ENCODE measurements at places on chromosomes 6 and 20. TPM values are rescaled to one million over a fixed set of nuclear protein-coding genes. Genes with fewer than 3 reads are reported as not detected.

- peaks cover 5% of the 10 kb centered on the region for H3K27me3 ChIP-seq
- no peak overlapping the region for H3K4me3 ChIP-seq
- ATAC-seq, result no peak
- no peak overlapping the region for H3K27ac ChIP-seq
Measured at GRCh38 chr6:40408786-40409542, 178.2 kb downstream of the LRFN2 start.

DNA sequence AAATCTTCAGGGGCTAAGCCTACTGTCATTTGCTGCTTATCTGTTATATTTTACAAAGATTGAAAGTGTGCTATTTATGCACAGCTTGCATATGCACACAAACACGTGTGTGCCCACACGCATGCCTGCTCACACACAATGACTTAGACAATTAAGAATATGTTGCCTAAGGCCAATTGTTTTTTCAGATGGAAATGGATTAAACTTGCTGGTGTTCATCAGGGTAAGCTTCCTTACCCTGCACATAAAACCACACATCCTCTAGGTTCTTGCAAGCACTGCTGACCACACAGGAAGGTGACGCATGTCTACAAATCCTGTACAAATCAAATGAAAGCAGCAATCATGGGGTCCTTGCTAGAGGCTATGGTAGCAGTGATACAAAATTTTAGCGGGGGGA, 58.4 kb downstream of the GJA10 start:
- peak; percentile 69 for ATAC-seq
- peak overlapping the region; percentile 60 for H3K4me3 ChIP-seq
- peaks cover 80% of the 10 kb centered on the region for H3K36me3 ChIP-seq
- peak overlapping the region; percentile 82 for H3K27ac ChIP-seq
- H3K4me1 ChIP-seq, result peaks cover 54% of the 10 kb centered on the region

The OLIG3 gene
- total RNA-seq, result 3.5 TPM

The E2F3 gene
- 13.6 TPM for total RNA-seq

- no peak overlapping the region for H3K4me3 ChIP-seq
- H3K4me1 ChIP-seq, result no peaks in the 10 kb centered on the region
- no peak for ATAC-seq
- H3K27ac ChIP-seq, result no peak overlapping the region
- H3K27me3 ChIP-seq, result no peaks in the 10 kb centered on the region
- H3K36me3 ChIP-seq, result peaks cover 1% of the 10 kb centered on the region
Measured at GRCh38 chr6:1971612-1972011, 273.8 kb downstream of the GMDS start.

The PRSS16 gene
- 1.8 TPM for total RNA-seq

The SPATA2 gene
- 10.3 TPM for total RNA-seq

DNA sequence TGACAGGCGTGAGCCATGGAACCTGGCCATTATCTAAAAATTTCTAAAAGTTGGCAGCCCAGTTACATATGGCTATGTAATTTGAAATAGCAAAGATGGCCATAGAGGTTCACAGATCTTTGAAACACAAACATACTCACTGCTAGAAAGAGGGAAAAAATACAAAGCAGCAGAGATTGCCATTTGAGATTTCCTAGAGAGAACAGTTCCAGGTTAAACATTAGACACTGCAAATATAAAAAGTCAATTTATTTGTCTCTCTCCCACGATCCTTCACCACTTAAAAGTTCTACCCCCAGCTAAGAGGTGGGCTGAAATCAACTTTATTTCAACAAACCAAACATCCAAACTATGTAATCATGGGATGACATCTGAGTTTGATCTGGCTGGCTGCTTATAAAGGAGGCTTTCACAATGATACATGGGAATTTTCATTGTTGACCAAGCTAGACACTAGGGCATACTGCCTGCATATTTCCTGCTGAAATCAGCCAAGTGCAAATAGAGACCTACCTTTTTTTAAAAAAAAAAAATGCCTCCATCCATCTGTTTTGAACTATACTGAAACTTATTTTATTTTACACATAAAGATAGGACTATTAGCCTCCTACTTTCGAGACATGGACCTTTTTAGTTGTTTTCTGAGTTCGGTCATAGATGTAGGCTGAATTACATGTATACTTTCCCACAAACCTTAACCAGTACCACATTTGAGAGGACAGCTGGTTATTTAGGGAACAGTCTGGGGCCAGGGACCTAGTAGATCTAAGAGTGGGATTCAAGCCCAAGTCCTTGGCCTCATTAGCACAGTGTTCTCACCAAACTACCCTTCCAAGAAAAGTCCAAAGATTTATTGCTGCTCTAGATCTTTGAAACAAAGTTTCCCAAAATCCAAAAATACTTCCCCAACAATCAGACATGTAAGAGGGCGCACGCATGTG, 16.6 kb downstream of the DCDC2 start:
- H3K4me3 ChIP-seq, result no peak overlapping the region
- ATAC-seq, result no peak
- H3K36me3 ChIP-seq, result no peaks in the 10 kb centered on the region
- no peaks in the 10 kb centered on the region for H3K4me1 ChIP-seq

DNA sequence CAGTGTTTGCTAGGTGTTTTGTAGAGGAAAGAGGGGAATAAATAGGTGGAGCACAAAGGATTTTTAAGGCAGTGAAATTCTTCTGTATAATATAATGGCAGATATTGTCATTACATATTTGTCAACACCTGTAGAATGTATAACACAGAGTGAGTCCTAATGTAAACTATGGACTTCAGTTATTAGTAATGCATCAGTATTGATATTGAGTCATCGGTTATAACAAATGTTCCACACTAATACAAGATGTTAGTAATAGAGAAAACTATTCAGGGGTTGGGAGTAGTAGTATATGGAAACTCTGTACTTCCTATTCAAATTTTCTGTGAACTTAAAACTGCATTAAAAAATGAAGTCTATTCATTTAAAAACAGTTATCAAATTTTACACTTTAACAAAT, 299.2 kb downstream of the UBE3D start:
- H3K4me1 ChIP-seq, result no peaks in the 10 kb centered on the region
- H3K27ac ChIP-seq, result no peak overlapping the region
- ATAC-seq, result no peak
- H3K36me3 ChIP-seq, result no peaks in the 10 kb centered on the region
- no peak overlapping the region for H3K4me3 ChIP-seq

GRCh38 chr20:45840700-45841198, 7.2 kb downstream of the SNX21 start:
- H3K27ac ChIP-seq, result no peak overlapping the region
- H3K4me1 ChIP-seq, result no peaks in the 10 kb centered on the region
- no peak overlapping the region for H3K4me3 ChIP-seq
- H3K27me3 ChIP-seq, result no peaks in the 10 kb centered on the region

DNA sequence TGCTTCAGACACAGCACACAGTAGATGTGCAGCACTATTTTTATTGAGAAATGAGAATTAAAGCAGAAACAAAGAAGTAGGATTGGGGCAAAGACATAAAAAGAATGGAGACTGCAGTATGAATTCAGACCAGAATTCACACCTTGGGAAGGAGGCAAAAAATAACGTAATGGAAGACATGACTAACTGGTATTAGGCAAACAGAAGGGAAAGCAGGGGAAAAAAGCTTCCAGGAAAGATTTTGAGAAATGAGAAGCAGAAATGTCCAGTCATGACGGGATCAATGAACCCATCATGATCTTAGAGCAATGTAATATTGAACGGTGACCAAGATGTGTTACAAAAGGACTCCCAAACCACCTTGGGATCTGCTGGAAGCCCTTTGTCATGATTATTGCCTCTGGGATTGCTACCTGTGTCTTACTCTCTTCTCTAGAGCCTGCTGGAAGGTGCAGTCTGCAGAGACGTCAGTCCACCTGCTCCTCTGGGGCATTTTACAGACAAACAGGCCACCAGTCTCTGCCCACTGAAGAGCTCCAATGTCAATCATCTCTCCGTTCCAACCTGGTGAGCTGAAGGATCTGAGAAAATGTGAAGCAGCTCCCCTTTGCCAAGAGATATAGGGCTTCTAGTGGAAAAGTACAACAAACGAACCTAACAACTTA, 8.7 kb downstream of the NUDT3 start:
- H3K27ac ChIP-seq, result no peak overlapping the region
- no peak for ATAC-seq
- peaks cover 18% of the 10 kb centered on the region for H3K4me1 ChIP-seq
- H3K4me3 ChIP-seq, result no peak overlapping the region

The GSTA4 gene
- 5.2 TPM for total RNA-seq

The FOXS1 gene
- not detected for total RNA-seq

DNA sequence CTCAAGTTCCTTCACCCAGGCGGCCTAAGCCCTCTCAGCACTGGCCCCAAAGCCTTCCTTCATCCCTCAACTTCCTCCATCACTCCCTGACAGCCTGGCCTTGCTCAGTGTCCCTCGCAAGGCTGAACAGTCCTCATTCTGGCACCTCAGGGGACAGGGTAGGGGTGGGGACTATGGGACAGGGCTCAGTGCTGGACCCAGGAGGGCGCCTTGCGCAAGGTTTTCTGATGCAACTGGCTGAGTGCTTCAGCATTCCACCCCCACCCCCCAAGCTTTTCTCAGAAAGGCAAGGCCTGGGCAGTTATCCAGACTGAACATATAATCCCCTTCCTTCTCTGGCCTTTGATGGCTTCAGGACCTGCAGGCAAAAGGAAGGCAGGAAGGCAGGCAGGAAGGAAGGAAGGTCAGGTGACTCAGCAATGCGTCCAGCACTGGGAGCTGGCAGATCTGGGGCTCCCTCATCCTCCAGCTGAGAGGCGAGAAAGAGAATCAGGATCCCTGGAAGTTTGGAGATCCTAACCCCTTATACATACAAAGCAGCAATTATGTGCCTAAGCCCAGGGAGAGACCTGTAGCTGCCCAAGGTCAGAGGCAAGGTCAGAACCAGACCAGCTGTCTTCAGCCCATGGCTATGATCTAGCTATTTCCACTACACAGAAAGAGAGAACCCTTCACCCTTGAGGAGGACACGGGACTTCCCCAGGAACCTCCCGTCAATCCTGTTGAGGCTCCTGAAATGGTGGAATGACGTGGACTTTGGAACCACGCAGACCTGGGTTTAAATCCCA, 8.6 kb upstream of the TRIB3 start:
- H3K27me3 ChIP-seq, result no peaks in the 10 kb centered on the region
- H3K4me3 ChIP-seq, result peak overlapping the region; percentile 29
- H3K27ac ChIP-seq, result peak overlapping the region; percentile 43
- H3K4me1 ChIP-seq, result peaks cover 16% of the 10 kb centered on the region

DNA sequence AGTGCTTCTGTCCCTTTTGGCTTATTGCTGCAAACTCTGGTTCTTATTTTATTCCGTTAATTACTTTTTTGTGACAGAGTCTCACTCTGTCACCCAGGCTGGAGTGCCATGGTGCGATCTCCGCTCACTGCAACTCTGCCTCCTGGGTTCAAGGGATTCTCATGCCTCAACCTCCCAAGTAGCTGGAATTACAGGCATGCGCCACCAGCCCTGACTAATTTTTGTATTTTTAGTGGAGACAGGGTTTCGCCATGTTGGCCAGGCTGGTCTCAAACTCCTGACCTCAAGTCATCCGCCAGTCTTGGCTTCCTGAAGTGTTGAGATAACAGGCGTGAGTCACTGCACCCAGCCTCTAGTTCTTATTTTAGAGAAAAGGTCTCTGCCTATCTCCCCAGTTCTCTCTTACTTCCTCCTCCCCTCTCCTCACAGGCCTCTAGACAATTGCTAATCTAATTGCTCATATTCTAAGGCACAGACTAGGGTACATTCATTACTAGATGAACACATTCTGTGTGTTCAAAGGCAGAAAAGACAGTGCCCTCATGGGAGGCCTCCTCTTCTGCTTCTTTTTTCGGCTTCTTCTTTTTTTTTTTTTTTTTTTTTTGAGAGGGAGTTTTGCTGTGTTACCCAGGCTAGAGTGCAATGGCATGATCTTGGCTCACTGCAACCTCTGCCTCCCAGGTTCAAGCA, 27.0 kb downstream of the EDEM2 start:
- H3K4me3 ChIP-seq, result no peak overlapping the region
- ATAC-seq, result peak; percentile 82
- no peaks in the 10 kb centered on the region for H3K27me3 ChIP-seq

DNA sequence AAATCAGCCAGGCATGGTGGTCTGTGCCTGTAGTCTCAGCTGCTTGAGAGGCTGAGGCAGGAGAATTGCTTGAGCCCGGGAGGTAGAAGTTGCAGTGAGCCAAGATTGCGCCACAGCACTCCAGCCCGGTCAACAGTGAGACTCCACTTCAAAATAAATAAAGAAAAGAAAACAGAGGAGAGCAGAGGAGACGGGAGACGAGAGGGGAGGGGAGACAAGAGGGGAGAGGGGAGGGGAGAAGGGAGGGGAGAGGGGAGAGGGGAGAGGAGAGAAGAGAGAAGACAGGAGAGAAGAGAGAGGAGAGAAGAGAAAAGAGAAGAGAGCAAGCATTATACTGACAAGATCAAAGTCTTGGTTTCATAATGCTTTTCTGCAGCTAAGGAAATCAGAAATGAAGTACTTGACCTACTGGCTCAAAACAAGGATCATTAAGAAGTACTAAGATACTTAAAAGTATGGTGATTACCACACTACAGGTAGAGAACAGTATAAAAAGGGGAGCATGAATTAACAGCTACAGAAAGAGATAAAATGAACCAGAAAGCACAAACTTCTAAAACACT, 30.5 kb downstream of the FAM8A1 start:
- no peak overlapping the region for H3K4me3 ChIP-seq
- peaks cover 100% of the 10 kb centered on the region for H3K36me3 ChIP-seq
- H3K4me1 ChIP-seq, result peaks cover 17% of the 10 kb centered on the region
- H3K27ac ChIP-seq, result no peak overlapping the region
- ATAC-seq, result no peak

The CD93 gene
- 6.7 TPM for total RNA-seq

- H3K4me3 ChIP-seq, result no peak overlapping the region
- peaks cover 5% of the 10 kb centered on the region for H3K27me3 ChIP-seq
- no peaks in the 10 kb centered on the region for H3K36me3 ChIP-seq
Measured at GRCh38 chr6:41426888-41427641, 91.7 kb downstream of the NCR2 start.

DNA sequence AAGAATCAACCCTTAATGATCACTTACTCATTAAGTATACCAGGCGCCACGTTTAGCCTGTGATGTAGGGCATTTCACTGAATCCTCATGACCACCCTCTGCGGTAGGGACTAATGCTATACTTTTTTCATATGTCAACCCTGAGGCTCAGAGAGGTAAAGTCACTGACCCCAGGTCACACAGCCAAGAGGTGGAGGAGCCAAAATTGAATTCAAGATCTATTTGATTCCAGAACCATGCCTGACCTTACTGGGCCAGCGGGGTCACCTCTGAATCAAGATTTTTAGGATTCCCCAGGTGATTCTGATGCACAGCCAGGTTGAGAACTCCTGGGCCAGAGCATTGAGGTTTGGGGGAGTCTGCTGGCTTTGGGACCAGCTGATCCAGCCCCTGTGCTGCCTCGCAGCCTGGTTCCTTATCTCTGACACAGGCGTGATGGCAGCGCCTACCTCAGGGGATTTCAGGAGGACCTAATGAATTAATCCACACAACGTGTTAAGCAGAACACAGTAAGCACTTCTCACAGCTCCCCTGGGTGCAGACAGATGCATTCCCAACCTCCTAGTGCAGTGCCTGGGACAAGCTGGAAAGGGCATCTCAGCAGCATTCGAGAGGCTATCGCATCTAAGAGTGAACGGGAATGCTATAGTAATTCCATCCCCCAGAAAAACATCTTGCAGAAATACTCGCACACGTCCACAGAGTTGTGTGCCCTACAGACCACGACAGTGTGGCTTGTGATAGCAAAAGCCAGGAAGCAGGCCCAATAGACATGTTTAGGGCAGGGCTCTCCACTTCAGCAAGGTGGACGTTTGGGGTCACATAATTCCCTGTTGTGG, 101.4 kb upstream of the PTPN1 start:
- no peaks in the 10 kb centered on the region for H3K36me3 ChIP-seq
- H3K27ac ChIP-seq, result no peak overlapping the region
- H3K27me3 ChIP-seq, result peaks cover 23% of the 10 kb centered on the region
